Hematopoietic multipotent progenitor cell treated with erythropoietin and hydrocortisone succinate and interleukin-3 and kit ligand, for 6 days (in vitro differentiated cells): ENCODE measurements at places on chromosomes 12 and 14.
A peak's percentile ranks its signal among the peaks of the same experiment; 100 is the strongest.

DNA sequence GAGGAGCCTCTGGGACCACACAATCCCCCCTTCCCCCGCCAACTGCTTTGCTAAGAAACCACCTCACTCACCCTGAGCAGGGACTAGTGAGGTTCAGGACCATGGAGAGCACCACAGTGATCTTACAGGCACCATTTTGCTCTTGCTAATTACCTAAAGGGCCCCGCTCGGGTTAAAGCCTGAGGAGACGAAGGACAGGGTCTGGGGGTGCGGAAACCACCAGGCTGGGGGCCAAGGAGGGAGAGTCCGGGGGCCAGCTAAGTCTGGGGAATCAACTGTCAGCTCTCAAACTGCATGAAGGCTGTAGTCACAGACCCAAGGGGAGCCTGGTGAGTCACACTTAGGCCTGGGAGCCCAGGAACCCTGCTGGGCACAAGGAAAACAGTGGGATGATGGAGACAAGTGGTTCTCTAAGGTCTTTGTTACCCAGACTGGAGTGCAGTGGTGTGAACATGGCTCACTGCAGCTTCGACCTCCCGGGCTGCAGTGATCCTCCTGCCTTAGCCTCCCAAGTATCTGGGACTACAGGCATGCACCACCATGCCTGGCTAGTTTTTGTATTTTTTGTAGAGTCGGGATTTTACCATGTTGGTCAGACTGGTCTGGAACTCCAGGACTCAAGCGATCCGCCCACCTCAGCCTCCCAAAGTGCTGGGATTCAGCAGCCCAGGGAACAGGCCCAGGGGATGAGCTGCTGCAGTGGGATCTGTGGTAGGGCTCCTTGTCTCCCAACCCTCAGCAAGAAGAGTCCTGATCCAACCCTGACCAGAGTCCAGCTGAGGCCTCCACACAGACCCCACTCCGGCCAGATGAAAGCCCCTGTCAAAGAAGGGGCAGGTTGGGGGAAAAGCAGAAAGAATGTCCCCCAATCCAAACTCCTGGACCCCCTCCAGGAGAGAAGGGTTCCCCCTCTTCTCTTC, 98.8 kb downstream of the CALM1 start:
- DNase-seq, result peak; percentile 94

- DNase-seq, result no peak
Measured at GRCh38 chr14:76006253-76006652, 20.7 kb downstream of the IFT43 start.

DNA sequence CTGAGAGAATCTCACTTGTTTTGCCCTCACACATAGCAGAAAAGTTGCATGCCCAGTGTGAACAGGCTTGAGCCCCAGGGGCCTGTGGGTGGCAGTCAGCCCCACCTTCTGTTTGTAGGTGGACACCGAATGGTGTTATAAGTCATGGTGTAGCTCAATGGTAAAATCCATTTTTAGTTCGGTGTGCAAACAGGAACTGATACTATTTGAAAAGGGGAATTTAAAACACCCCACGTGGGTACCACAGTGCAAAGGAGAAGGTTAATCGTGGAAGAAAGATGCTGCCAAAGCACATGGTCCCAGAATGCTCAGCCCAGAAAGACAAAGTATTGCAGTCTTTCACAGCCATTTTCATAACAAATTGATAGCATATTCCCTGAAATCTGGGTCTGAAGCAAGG, 71.8 kb upstream of the GZMB start:
- no peak for DNase-seq

- DNase-seq, result no peak
Measured at GRCh38 chr14:94659901-94660300, 47.7 kb downstream of the SERPINA3 start.

DNA sequence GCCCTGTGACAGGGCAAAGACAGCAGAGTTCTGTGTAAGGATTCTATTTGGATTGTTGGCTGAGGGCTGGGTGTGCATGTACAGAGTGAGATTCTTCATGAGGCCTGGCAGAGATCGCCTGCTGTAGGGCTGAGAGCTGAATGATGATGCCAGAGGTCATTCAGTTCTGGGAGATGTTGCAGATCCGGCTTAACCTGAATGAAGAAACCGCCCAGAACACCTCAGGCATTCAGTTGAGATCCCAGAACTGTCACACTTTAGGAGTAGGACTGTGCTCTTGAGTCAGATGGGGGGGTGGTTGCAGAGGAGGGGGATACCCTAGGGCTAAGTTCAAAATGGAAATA, 5.8 kb upstream of the EVL start:
- DNase-seq, result no peak

DNA sequence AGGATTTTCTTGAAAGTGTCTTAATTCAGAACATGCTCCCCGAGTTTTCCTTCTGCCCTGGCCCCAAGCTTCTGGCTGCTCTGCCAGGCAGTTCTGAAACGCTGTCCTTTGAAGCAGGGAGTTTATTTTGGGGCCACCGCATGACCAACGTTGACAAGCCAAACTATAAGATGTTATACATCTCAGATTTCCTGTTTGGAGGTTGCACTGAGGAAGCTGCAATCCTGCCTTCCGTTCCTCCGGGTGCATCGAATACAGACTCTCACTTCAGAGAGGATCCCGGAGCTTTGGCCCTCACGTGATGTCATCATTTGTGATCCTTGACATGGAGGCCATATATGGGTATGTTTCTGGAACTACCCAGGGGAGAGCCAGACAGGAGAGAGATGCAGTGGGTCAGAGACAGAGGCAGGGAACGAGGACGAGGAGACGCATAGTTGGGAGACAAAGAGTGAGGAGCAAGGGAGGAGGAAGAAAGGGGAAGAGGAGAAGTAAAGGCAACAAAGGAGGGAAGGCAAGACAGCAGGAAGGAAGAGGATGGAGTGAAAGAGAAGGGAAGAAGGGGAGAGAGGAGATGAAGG, at the start of gene ASB2:
Gene ASB2, minus strand, starts transcription at position 94 of the 581 bp plus-strand sequence. CDS start 12,031 bp downstream, outside the sequence.
- DNase-seq, result no peak

- no peak for DNase-seq
Measured at GRCh38 chr14:21669284-21669683, 4.3 kb downstream of the OR4E1 start.

- DNase-seq, result no peak
Measured at GRCh38 chr14:85063747-85064146, 466.2 kb upstream of the FLRT2 start.

DNA sequence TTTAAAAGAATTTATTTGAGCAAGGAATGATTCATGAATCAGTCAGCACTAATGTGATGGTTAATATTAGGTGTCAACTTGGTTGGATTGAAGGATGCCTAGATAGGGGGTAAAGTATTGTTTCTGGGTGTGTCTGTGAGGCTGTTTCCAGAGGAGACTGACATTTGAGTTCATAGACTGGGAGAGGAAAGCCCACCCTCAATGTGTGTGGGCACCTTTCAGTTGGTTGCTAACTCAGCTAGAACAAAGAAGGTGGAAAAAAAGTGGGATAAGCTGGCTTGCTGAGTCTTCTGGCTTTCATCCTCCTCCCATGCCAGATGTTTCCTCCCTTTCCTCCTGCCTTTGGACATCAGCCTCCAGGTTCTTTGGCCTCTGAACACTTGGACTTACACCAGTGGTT, 47.2 kb downstream of the TESPA1 start:
- DNase-seq, result no peak

DNA sequence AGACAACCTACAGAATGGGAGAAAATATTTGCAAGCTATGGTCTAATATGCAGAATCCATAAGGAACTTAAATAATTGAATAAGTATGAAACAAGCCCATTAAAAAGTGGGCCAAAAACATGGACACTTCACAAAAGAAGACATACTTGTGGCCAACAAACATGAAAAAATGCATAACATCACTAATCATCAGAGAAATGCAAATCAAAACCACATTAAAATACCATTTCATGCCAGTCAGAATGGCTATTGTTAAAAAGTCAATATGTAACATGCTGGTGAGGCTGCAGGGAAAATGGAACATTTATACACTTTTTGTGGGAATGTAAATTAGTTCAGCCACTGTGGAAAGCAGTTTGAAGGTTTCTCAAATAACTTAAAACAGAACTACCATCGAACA, 945.4 kb upstream of the FLRT2 start:
- no peak for DNase-seq

GRCh38 chr12:24600551-24600950, 348.4 kb downstream of the BCAT1 start:
- no peak for DNase-seq

DNA sequence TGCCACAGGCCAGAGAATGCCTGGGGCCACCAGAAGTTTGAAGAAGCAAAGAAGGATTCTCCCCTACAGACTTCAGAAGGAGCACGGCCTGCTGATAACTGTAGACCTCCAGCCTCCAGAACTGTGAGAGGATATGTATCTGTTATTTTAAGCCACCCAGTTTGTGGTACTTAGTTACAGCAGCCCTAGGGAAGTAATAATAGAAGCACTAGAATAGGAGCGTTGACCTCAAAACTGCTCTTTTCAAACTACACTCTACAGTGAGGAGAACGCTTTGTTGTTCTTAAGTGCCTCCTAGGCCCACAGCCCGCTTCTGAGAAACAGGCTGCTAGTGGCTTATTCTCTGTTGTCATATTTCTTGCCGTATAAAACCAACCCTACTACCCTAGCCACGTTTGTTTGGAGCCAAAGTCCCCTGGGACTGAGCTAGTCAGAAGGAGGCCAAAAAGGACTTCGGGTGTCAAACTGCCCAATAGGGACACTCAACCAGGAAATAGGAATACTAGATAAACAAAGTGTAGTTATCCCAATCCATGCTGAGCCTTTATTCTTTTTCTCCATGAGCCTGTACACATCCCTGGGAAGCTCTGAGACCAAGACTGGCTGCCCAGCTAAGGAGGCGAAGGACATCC, 38.5 kb upstream of the FRS2 start:
- DNase-seq, result no peak

DNA sequence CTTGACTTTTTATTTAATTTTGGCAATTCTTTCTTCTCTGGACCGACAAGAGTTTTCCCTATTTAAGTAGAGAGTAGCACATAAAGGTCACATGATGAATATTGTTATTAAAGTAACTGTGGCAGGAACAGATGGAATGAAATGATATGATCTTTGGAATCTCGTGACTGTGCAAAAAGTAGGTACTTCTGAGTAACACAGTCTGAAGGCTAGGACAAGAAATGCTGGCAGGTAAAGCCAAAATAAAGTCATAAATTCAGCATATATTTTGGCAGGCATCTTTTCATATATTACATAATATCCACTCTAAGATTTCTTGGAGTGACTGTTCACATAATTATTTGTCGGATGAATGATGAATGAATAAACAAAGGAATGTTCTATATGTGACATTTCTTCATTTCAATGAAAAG, 121.4 kb downstream of the EFCAB11 start:
- peak; percentile 10 for DNase-seq

DNA sequence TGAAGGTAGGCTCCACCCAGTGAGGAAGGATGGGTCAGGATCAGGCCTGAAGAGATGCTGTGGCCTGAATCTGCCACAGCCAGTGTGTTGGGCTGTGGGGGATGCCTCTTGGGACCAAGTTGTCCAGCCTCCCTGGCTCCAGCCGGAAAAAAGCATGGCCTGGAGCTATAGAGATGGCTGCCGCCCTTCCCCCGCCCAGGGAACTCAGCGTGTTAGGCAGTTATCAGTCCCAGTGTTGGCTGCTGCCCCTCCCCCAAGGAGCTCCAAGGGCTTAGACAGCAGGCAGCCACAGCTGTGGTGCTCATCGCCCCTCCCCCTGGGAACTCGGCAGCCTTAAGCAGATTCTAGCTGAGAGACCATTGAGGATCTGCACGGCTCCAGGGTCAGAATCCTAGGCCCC, 158.0 kb downstream of the CAPZA3 start:
- no peak for DNase-seq

DNA sequence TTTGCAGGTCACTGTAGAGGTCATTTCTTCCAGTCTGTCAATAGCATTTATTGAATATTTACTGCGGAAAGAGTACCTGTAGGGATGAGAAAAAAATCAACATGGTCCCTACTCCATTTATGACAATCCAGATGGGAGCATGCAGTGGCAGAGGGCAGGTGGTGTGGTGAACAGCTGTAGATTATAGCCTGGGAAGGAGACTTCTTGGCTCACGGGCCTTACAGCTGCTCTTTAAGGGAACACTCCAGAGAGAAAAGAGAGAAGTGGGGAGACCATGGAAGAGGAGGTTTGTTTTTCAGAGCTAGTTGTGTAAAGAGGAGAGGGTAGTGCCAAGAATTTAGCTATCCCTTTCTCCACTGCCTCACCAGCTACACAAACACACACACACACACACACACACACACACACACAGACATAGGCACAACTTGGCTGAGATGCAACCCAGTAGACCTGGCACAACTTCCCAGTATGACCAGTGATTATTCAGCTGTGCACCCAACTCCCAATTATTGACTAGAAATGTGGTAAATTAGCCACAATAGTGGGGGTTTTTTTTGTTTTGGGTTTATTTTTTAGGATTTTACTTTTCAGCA, 41.0 kb downstream of the GPHB5 start:
- DNase-seq, result no peak

- no peak for DNase-seq
Measured at GRCh38 chr12:66684222-66684621, 5.3 kb upstream of the GRIP1 start.

GRCh38 chr12:64304571-64304970, 82.5 kb upstream of the KICS2 start:
- no peak for DNase-seq

DNA sequence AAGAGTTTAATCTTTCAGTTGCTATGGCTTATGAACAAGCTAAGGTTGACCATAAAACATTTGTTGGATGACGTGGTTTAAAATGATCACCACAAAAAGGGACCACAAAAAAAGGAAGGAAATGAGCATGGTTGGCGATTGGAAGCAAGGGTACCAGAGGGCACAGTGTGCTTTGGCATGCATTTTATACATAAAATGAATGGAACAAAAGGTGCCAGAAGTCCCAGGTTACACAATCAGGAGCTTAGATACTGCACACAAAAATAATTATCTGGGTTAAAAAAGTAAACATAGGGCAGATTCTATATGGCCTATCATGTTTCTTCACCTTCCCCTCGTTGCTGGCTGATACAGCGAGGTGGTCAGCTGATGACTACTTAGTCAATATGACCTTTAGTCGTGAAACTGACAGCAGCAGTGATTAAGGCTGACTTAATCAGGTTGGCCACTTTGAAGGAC, 50.7 kb downstream of the ZC3H14 start:
- DNase-seq, result peak; percentile 53

DNA sequence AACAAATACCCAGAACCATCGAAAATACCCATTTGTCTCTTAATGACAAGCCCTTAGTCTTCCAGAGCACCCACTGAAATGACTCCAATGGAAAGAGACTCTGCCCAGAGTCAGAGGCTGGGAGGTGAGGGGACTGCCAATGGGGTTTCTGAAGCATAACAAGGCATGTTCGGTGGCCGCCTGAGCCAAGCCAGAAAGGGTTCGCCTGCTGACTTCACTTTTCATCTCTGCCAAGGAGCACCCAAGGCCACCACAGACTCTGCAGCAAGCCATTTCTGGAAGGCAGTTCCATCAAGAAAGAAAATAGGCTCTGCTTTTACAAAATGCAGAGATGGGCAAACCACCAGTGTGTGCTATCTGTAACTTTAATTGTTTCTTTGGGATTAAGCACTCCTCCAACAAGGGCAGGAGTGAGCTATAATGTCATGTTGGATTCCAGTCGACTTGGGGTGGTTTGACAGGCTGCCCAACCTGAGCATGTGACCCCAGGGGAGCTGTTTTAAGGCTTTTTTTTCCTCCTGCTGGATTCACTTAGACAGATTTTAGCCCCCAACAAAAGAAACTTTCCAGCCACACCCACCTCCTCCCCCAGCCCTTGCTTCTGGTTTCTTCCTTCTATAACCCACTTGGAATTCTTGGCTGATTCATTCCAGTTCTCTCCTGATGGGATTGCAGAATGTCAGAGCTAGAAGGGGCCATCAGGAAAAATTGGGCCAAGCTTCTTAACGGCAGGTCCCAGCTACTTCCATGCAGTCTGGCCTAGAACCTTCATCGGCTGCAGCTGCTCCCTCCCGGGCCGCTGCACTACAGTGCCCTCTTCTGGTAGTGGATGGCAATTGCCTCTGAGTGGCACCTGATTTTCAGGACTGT, 24.1 kb downstream of the CKAP4 start:
- peak; percentile 73 for DNase-seq
